Stimulated activated CD4-positive, alpha-beta T cell treated with anti-CD3 and anti-CD28 coated beads, TNF-alpha, amount 100 ng/mL, for 1 hour (primary cell): ENCODE measurements at places on chromosomes 16 and 17.

- DNase-seq, result no peak
Measured at GRCh38 chr17:14593956-14594355, 293.1 kb downstream of the HS3ST3B1 start.

- DNase-seq, result no peak
Measured at GRCh38 chr17:42509409-42509808, 26.6 kb upstream of the NAGLU start.

GRCh38 chr16:64375391-64375980 is 746.4 kb downstream of the CDH11 start:
- DNase-seq, result no peak

DNA sequence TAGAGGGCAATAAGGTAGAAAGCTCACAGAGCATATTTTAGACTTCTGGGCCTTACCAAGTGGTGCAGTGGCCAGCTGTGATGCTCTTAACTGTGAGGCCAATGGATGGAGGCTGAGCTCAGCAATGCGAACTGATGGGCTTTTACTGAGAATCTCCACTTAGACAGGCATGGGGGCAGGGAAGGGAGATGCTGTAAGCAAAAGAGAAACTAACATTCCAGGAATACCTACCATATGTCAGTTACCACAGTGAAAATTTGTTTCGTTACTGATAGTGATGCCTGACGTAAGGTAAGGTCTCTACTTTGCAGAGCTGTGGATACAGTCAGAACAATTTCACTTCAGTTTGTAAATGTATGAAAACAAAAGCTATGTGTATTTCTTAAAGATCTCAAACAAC is 250.6 kb upstream of the ZFHX3 start:
- no peak for DNase-seq

- no peak for DNase-seq
Measured at GRCh38 chr17:70169709-70170597, 621 bp downstream of the KCNJ2 start.

DNA sequence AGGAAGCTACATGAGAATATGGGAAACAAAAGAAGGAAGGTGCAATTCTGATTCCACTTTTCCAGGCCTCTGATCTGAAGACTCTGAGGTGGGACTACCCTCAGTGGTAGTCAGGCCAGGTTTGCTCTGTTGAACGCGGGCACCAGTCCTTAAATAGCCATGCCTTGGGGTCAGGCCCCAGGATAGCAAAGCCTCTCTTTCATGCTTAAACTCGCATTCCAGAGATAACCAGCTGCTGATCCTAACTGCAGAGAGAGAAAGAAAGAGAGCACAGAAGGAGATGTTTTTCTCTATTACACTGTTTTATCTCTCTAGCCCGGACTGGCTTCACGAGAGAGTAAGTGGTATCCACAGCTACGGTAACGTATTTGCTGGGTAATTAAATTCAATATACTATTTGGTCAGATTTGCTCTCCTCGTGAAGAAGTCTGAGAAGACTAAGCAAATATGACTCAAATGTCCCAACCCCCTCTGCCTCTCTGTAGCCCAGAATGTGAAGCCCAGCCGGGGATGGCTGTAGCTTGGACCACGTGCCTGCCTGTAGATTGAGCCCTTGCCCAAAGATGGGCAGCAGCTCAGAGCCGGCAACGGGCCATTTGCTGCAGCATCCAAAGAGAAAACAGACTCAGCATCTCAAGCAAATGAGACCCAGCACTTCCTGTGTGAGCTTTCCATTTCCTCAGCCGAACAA is 122.2 kb downstream of the SMG6 start:
- no peak for DNase-seq

GRCh38 chr17:10120749-10121148 is 77.7 kb downstream of the GAS7 start:
- no peak for DNase-seq

- DNase-seq, result no peak
Measured at GRCh38 chr17:37818689-37819088, 73.8 kb upstream of the HNF1B start.

DNA sequence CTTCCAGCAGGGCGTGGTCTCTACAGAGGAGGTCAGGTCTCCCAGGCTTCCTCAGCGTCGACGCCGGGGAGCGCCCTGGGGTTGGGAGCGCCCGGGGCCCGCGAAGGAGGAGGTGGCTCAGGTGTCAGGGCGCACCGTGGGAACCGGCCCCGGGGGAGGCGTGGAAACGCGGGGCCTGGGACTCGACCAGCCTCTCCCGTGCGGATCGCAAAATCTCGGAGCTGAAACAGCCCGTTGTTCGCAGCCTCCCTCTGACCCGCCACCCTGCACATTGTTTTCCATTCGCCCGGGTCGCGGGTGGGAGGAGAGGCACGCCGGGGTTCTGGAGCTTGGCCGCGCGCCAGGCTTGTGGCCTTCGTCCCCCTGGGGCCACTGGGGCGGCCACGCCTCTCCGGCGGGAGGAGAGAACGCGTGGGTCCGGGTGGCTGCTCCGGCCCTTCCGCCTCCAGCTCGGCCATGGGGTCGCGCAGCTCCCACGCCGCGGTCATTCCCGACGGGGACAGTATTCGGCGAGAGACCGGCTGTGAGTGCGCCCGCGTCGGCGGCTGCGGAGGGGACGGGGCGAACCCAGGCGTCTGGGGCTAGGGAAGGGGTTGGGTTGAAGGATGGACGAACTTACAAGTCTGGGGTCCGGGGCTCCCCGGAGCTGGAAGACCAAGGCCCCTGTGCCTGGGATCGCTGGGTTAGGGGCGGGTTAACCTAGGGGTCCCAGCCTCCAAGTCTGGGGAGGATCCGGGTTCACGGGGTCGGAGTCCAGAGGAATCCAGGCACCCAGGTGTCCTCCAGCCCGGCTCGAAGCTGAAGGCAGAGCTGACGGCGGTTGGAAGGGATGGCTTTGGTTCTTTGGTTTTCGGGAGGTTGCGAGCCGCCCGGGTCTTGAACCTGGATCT is at the start of gene CHP2:
Gene CHP2 (plus strand): TSS at position 433 of the 890 bp plus-strand sequence. CDS start 24 bp downstream, at position 457.
- no peak for DNase-seq

DNA sequence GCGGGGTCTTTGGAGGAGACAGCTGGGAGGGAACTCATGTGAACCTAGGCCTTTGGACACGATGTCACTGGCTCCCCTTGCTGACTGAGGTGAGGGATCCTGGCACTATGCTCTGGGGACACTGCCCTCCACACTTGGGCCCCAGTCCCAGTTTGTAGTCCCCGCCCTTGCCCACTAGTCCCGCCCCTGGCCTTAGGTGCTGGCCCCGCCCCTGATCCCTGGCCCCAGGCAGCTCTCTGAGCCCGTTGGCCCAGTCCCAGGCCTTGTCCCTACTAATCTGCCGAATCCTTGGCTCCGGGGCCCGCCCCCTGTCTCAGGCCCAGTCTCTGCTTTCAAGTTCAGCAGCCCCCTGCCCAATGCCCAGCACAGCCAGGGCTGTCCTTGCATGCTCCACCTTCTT is 61.0 kb downstream of the SMPD3 start:
- DNase-seq, result no peak

- no peak for DNase-seq
Measured at GRCh38 chr17:13785981-13786598, 184.4 kb upstream of the HS3ST3A1 start.

DNA sequence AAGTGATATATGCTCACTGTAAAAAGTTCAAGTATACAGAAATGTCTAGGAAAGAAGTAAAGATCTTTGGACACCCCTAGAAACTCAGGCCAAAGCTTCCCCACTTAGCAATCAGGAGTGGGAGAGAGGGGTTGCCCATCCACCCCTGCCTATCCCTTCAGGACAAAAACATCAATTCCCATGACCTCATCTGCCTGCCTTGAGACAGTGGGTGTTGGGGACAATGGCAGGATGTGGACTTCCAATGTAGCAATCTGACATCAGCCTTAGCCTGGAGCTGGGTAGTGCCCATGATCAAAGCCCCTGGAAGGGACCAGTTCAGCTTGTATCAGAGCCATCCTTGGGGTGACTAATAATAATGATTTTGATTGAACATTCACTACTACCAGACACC is 18.1 kb downstream of the ITPRIPL2 start:
- no peak for DNase-seq

GRCh38 chr17:20149251-20149650 is 140.1 kb downstream of the SPECC1 start:
- no peak for DNase-seq

GRCh38 chr17:633641-634101 is 81.0 kb downstream of the VPS53 start:
- DNase-seq, result no peak

DNA sequence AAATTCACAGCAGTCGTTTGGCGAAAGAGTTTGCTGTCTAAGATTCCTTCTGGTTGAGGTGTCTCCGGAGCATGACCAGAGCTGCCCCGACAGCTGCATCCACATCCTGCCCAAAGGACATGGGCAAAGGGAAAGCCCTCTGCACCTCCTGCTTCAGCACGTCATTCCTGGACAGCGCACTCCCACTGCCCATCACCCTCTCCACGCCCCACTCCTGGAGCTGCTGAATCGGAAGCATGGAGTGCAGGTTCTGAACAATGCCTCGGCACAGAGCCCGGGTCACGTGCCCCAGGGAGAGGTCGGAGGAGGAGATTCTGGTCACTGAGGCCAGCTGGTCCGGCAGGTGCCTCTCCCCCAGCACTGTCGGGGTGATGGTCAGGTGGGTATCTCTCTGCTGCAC is 1.3 kb upstream of the TRPV1 start:
- DNase-seq, result no peak

GRCh38 chr17:6479622-6480302 is 35.5 kb downstream of the PIMREG start:
- no peak for DNase-seq

DNA sequence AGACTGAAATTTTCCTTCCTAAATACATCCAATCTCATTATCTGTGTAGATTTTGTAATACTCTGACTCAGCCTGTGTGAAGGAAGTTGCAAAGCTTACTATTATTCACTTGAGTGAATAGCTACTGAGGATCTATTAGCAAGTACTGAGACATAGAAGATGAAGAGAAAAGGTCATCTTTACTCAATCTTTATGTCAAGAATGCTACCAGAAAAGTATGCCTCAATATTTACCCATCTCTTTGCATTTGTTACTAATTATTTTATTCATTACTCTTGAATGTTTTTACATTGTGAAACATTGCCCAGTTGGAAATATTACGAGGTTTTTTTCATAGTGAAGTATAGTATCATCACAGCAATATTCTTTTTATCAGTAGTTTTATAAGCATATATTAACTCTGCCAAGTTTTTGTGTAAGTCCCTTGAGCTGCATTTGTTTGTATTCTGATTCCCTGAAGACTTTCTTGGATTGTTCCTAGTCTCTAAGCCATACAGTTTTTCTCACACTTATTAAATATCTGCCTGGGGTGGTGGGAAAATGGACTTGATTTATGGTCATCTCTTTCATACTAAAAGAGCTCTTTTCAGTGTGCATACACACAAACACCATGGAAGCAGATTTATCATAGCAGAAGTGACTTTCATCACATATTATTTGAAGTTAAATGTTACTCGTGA is 110.4 kb downstream of the MRTFB start:
- no peak for DNase-seq

GRCh38 chr17:6452471-6453266 is 8.4 kb downstream of the PIMREG start:
- DNase-seq, result no peak

DNA sequence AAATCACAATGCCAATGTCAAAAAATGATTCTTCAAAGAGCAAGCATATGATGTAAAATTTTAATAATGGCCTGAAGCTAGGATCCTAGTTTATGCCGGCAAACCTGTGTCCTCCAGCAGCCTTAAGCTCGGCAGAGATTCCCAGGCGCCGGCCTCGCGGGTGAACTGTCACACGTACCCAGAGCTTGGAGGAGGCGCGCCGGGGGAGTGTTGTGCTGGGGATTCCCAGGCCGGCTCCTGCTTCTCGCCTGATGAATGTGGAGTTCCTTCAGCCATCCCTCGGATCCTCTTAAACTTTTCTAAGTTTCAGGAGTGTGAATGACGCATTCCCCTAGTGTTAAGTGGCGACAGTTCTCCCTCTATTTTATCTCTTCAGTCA is 19.1 kb upstream of the NTN1 start:
- DNase-seq, result no peak

DNA sequence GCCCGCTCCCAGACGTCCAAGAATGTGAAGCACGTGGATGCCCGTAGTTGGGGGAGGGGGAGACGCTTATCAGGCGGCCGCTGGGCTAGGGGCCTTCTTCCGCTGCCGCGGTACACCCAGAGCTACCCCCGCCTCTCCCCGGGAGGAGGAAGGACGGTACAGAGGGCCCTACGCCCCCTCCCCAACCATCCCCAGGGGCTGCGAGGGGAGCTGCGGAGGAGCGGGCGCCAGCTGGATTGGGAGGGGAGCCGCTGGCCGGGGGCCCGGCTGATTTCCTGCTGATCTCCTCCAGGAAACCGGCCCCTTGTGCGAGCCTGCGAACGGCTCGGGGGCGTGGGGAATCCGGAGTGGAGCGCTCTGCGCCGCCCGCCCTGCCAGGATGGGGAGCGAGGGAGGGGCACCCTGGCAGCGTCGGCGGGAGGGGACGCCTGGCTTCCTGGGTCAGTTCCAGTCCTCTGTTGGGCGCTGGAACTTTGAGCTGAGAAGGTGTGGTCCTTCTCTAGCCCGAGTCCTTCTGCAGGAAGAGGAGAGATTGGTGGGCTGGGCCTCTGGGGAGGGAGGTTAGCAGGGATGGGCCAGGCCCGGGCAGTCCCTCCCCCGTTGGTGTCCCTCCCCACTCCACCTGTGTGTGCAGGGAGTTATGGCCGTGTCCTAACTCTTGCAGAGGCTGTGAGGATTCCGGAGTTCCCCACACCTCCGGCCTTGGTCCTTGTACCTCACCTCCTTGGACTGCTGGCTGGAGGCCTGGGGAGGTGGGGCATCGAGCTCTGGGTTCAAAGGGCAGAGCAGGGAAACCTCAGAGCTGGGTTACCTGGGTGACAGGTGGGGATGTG is 19.2 kb downstream of the GJD3 start:
- DNase-seq, result no peak

DNA sequence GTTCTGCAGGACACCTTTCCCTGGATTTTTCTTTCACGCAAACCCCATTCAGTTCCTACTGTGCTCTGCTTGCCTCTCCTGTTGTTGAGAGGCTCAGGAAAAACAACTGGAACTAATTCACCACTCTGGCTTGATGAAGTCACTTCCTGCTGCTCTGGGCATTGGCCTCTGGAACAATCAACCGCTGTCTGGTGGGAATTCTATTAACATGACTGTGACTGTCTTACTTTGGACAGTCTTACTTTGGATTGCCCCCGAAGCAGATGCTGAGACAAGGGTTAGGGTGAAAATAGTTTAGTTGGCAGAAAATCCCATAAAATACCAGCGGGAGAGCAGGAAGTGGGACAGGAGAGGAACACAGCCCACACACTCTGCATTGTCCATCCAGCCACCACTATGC is 90.0 kb upstream of the HSBP1 start:
- no peak for DNase-seq

- DNase-seq, result no peak
Measured at GRCh38 chr16:10852286-10852685, 24.7 kb upstream of the CIITA start.
